ENCODE measurements at places on chromosomes 11 and 22. TPM values are rescaled to one million over a fixed set of nuclear protein-coding genes. Genes with fewer than 3 reads are reported as not detected.

YPEL4 gene
- total RNA-seq: 0.94 TPM

CHST1 gene
- 0.80 TPM for total RNA-seq

MMP7 gene
- total RNA-seq: 3.3 TPM

SOX10 gene
- under 0.01 TPM for total RNA-seq

SCGB1D2 gene
- total RNA-seq: 0.80 TPM

GRCh38 chr11:94302776-94303175 lies 1.6 kb upstream of the IZUMO1R start:
- no peak for DNase-seq

GRCh38 chr22:36341640-36342041 lies 46.1 kb downstream of the MYH9 start:
- no peak for DNase-seq

DNA sequence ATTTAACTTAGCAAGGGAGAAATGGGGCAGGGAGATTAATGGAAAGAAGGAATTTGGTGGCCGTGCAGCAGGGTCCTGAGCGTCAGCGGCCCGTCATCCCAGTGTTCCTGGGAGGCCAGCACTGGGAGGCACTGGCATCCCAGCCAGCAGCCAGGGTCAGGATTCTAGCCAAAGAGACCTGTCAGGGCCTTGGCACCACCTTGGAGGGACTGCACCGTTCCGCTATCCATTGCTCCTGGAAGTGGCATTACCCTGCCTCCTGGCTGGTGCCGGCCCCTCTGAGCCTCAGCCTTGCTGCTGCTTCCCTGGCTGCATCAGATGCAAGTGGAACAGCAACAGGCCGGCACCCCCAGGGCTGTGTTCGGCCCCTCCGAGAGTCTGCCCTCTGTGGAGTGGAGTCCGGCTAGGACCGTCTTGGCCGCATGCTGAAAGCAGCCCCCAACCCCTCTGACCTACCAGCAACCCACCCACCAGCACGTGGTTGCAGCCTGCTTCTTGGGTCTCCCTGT lies 30.1 kb downstream of the RASD2 start:
- DNase-seq: no peak

DNA sequence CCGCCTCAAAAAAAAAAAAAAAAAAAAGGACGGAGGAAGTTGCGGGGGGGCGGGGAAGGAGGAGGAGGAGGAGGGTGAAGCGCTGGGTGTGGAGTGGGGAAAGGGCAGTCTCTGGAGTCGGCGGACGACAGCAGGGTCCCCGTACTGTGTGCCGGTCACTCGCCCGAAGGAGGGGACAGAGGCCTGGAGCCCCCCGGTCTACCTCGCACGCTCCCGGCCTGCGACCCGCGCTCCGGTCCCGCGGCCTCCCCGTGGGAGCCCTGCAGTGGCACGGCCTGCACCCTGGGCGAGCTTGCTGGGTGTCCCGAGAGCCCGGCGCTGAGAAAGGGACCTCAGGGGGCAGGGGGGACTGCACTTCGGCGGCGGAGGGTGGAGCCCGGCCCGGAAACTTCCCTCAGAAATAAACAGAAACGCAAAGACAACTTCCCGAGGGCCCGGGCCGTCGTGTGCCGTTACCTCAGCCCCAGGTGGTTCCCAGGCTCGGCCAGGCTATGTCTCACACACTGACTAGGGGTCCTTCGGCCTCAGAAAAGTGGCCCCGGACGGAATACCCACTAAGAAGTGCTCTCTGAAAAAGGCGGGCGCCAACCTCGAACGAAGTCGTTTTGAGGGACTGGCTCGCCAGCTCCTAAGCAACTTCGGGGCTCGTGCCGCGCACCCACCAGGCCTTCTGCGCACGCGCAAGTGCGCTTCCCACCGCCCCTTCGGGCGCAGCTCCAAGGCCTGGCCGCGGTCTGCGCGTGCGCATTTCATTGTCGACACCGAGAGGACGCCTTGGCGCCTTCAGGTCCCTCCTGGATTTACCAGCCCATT lies at the start of gene MAJIN:
TSS of gene MAJIN (minus strand) at position 688 of the 813 bp plus-strand sequence. CDS start 12,703 bp downstream, outside the sequence.
- DNase-seq: peak; percentile 57
